ENCODE measurements at places on chromosomes 4 and X.

GRCh38 chr4:16721613-16722291 is 176.7 kb downstream of the LDB2 start:
- peak; percentile 12 for DNase-seq

GRCh38 chr4:77010841-77011354 is 61.3 kb downstream of the SEPTIN11 start:
- no peak for DNase-seq

- no peak for DNase-seq
Measured at GRCh38 chr4:61521451-61521850, 321.3 kb downstream of the ADGRL3 start.

DNA sequence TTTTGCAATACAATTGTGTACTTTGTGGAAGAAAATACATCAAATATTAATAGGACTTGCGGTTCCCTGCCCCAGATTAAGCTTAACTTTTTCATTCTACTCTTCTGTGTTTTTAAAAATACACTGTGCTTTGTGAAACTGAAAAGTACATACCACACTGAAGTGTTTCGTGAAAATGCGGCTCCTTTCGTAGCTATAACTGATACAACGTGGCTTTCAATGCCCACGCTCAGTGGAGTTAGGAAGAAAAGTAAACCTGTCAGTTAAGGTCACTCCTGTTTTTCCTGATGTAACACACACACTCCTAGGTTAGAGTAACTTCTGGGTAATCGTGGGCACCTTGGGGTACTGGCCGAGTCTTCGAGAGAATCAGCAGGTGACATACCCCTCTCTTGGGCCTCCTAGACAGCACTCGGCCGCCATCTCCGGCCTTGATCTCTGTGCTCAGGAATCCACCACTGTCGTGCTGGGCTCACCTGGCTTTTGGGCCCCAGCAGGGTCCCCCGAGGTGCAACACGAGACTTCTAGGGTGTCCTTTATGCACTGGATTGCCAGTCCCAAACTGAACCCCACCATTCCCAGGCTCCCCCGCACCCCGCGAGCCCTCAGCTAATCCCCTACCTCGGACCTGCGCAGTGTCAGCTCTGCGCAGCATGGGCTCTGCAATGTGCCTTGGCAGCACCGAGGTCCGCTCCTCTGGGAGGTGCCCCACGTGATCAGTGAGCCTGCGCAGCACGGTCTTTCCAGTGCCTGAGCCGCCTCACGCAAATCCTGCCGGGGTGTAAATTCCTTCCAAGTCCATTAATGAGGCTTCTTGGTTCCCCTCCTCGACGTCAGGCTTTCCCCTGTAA is 162.6 kb upstream of the INTU start:
- no peak for DNase-seq

DNA sequence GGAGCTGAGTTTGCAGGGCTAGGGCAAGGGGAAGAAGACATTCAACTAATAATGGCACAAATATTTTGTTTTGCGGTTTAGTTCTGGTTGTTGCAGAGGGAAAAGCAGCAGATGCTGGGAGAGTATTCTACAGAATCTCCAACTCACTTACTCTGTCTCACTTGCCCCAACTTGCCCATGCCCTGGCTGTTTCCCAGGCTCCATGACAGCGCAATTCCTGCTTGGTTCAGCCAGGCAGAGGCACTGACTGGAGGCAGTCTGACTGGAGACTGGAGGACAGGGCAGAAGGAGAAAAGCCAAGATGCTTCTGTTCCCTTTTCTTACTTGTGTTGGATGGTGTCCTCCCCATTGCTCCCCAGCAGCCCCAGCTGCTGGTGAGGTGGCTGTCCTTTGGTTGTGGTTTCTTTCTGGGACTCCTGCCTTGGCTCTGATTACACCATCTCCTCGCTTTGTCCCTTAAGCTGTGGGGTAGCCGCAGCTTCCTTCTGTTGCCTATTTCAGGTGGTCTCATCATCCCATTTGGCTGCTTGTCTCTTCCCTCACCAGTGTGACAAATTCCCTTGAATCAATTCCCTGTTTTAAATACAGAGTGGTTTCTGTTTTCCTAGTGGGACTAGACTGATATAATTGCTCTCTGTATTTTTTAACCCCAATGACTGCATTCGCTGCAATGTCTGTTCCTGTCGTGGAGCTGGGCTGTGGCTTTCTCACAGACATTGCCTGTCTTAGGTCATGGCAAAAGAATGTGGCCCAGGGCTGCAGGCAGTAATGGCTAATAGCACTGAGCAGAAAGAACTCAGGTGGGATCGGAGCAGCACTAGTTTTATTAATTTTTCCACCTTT is 24.2 kb upstream of the RASL11B start:
- peak; percentile 83 for DNase-seq
